ENCODE measurements at places on chromosomes 12 and 14. TPM values are rescaled to one million over a fixed set of nuclear protein-coding genes. Genes with fewer than 3 reads are reported as not detected.

CIDEB gene
- not detected for total RNA-seq

- DNase-seq = no peak
- no peaks in the 10 kb centered on the region for H3K4me1 ChIP-seq
- no peaks in the 10 kb centered on the region for H3K36me3 ChIP-seq
Measured at GRCh38 chr14:84885061-84885460, 644.9 kb upstream of the FLRT2 start.

GRCh38 chr12:66767536-66767935 lies 88.7 kb upstream of the GRIP1 start:
- no peak overlapping the region for H3K27ac ChIP-seq
- no peaks in the 10 kb centered on the region for H3K27me3 ChIP-seq
- no peaks in the 10 kb centered on the region for H3K36me3 ChIP-seq
- H3K4me1 ChIP-seq = 0 out of 2 replicates have a peak, but pooled peaks cover 2% of the 10 kb centered on the region

KRT5 gene
- not detected for total RNA-seq

Data from H1 (cell line).